A549 treated with DMSO at 1 μM for 4 hours (cell line): ENCODE measurements at places on chromosomes 12 and 14. TPM values are rescaled to one million over a fixed set of nuclear protein-coding genes. Genes with fewer than 3 reads are reported as not detected.

ANKRD33 gene
- 0.05 to 0.06 TPM in 2 of 5 replicates, not detected in the others for total RNA-seq

PLD4 gene
- total RNA-seq: 0.05 to 0.17 TPM (median 0.10 TPM) in 4 of 5 replicates, not detected in the other

PRIMA1 gene
- total RNA-seq: 0.26 to 0.40 TPM (median 0.38 TPM) in 5 replicates

ALG10B gene
- total RNA-seq: 4.6 to 6.8 TPM (median 6.4 TPM) in 5 replicates
